Thoracic aorta endothelial cell (primary cell): ENCODE measurements at places on chromosomes 1 and 21. TPM values are rescaled to one million over a fixed set of nuclear protein-coding genes. Genes with fewer than 3 reads are reported as not detected.

Gene KRTAP21-2
- not detected in 2 replicates for total RNA-seq

Gene SFN
- total RNA-seq, result not detected in 2 replicates

Gene GNAT2
- 0.13 and 0.22 TPM in 2 replicates for total RNA-seq

Gene LCE1A
- not detected in 2 replicates for total RNA-seq

Gene CSDE1
- 579 and 580 TPM in 2 replicates for total RNA-seq

Gene ITLN1
- not detected in 2 replicates for total RNA-seq
